ENCODE measurements at places on chromosomes 6 and 20.
A peak's percentile ranks its signal among the peaks of the same experiment; 100 is the strongest.

- DNase-seq, result no peak
Observed at GRCh38 chr6:32178547-32179440, 589 bp downstream of the RNF5 start.

DNA sequence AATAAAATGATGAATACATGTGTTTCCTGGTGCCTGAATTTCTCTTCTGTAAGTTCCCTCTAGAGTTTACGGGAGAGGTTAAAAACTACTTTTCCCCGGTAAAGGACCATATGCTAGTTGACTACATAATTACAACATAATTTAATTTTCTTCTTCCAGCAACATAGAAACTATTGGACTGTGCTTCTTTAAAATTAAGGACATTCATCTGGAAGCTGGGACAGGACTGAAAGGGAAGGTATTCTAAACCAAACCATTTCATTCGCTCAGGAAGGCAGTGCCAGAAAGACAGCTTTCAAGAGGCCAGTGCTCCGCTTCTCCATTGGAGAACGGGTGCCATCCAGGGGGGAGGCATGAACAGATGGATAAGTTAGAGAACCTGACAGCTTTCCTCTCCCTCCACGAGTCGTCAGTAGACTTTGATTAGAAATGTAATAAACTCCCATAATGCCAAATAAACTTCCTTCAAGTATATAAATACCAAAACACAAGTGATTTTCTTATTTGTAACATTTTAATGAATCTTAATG lies 458.0 kb upstream of the SOX4 start:
- DNase-seq, result no peak

GRCh38 chr6:80148220-80148619 lies 41.7 kb downstream of the BCKDHB start:
- DNase-seq, result no peak

- DNase-seq, result no peak
Observed at GRCh38 chr6:143179901-143180612, 119.4 kb downstream of the AIG1 start.

- no peak for DNase-seq
Observed at GRCh38 chr6:5078121-5078669, 6.9 kb upstream of the PPP1R3G start.

DNA sequence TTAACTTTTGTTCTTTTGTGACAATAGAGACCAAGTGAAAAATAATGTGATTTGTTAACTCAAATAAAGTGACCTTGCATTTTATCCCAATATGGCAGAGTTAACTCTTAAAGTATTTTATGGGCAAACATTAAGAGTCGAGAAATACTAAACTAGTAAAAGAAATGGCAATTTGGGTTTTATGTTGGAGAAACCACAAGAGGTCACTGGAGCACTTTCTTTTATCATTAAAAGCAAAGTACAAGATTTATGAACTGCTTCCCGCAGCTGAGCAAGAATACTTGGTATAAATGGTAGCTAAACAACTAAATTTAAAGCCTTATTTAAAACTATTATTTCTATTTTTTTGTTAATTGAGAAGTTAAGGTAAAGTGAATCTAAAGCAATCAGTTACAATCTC lies 33.5 kb upstream of the MCM9 start:
- DNase-seq, result peak; percentile 13

DNA sequence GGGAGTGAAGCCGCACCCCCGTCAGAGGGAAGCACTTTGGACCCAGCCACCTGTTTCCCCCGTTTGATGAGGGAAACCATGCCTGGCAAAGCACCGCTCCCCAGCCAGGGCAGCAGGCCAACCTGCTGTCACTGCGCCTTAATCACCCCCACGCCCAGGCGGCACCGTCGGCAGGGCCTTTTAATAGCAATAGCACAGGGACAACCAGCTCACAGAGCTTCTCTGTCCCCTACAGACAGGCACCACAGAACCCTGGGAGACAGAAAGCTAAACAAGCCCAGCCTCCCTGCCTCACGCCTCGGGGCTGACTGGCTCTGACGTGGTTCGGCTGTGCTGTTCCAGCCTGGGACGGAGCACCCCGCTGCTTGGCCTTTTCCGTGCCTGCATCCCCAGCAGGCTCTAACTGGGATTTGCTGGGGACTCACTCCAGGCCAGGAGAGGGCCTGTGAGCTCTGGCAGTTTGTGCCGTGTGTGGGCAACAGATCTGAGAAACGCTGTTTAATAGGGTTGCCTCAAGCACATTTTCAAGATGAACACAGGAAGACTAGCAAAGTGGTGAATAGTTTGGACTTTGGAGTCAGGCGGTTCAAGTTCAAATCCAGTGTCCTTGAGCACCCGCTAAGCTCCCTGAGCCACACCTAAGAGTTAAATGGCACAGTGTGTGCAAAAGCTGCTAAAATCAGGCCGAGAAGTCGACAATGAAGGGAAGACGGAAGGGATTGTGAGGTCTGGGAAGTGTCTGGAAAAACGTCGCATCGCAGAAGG lies 223.8 kb downstream of the NRN1 start:
- peak; percentile 78 for DNase-seq

All from foreskin melanocyte (primary cell).